ENCODE measurements at places on chromosomes 2 and 18. TPM values are rescaled to one million over a fixed set of nuclear protein-coding genes. Genes with fewer than 3 reads are reported as not detected.
A peak's percentile ranks its signal among the peaks of the same experiment; 100 is the strongest.

Gene SERPINB12
- total RNA-seq: not detected

DNA sequence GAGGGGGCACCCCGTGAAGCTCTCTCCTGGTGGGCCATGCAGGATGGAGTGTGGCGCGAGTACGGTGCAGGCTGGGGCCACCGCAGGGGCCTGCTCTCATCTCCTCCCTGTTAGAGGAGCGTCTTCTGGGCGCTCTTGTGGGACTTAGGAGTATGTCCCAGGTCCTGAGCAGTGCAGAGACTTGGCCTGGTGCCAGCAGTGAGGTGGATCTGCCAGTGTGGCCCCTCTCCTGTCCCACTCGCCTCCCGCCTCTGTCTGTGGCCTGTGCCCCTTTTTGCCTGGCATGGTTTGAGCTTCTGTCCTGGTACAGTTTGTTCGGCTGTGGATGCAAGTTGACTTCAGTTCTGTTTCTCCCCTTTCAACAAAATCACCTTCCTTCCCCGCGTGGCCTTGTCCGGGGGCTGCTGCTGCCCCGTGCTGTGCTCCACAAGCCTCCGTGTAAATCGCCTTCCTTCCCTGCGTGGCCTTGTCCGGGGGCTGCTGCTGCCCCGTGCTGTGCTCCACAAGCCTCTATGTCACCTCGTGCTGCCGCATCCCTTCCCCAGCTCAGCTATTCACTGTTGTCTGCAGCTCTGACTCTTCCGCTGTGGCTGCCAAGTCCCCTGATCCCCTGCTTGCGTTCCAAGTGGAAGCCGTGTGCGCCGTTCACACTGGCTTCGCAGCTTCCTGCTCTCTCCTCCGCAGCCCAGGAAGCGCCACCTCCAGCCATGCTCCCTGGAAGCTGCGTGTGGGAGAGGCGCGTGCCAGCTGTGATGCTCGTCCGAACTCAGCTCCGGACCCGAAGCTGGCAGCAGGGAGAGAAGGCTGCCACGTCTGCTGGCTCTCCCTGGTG is 13.7 kb downstream of the LDLRAD4 start:
- no peaks in the 10 kb centered on the region for H3K27me3 ChIP-seq
- no peaks in the 10 kb centered on the region for H3K36me3 ChIP-seq
- no peak overlapping the region for H3K27ac ChIP-seq
- no peak for DNase-seq
- no peaks in the 10 kb centered on the region for H3K4me1 ChIP-seq

Gene NLRC4
- 0.16 TPM for total RNA-seq

Gene PLGLB1
- total RNA-seq: 4.4 TPM

DNA sequence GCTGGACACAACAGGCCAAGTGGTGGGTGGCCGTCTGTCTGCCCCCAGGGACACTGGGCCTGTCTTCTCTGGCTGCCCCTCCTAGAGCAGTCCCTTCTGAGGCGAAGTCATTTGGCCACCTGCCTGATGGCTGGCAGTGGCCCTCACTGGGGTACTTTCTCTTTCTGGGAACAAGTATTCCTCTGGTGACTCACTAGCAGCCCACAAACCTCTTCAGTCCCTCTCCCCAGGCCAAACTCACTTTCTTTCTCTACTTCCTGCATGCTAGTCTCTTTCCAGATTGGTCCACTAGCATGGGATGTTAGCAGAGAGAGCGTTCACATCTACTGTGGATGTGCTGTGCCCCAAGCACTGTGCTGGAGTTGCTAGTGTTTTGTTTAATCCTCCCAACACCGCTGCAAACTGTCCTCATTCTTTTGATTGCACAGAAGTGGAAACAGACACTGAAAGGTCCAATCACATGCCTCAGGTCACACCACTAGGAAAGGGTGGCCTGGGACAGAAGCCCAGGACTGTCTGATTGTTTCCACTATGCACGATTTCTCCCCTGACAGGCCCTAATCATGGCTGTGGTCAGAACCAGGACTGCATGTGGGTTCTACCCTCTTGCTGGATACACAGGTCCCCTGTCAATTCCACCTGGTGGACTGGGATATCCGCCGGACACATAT is 5.2 kb downstream of the DYSF start:
- H3K27me3 ChIP-seq: peaks cover 16% of the 10 kb centered on the region
- no peak overlapping the region for H3K4me3 ChIP-seq
- H3K4me1 ChIP-seq: peaks cover 11% of the 10 kb centered on the region

GRCh38 chr2:130258356-130258755 is 60.1 kb upstream of the TUBA3E start:
- H3K27me3 ChIP-seq: no peaks in the 10 kb centered on the region
- H3K27ac ChIP-seq: no peak overlapping the region
- DNase-seq: no peak
- no peaks in the 10 kb centered on the region for H3K4me1 ChIP-seq
- no peak overlapping the region for H3K4me3 ChIP-seq

- H3K27ac ChIP-seq: peak overlapping the region; percentile 15
- H3K36me3 ChIP-seq: no peaks in the 10 kb centered on the region
- no peak for DNase-seq
- H3K27me3 ChIP-seq: no peaks in the 10 kb centered on the region
- peak overlapping the region; percentile 27 for H3K4me3 ChIP-seq
Observed at GRCh38 chr18:46917803-46918600, 600 bp downstream of the KATNAL2 start.

GRCh38 chr2:212158081-212158480 is 380.5 kb downstream of the ERBB4 start:
- no peak overlapping the region for H3K4me3 ChIP-seq
- no peak for DNase-seq
- no peaks in the 10 kb centered on the region for H3K36me3 ChIP-seq

Gene DNAJC5G
- total RNA-seq: not detected

GRCh38 chr2:21123473-21124393 is at the start of gene TDRD15:
Gene TDRD15 (plus strand): TSS chr2:21123968. CDS start chr2:21137468, 13,500 bp downstream.
- H3K4me3 ChIP-seq: no peak within 1 kb of the TSS
- no peaks in the 10 kb centered on the region for H3K4me1 ChIP-seq
- no peaks in the 10 kb centered on the region for H3K36me3 ChIP-seq
- no peak for DNase-seq

GRCh38 chr2:26529406-26530239 is 51.7 kb upstream of the OTOF start:
- H3K36me3 ChIP-seq: no peaks in the 10 kb centered on the region
- no peak for DNase-seq
- no peak overlapping the region for H3K27ac ChIP-seq
- H3K27me3 ChIP-seq: no peaks in the 10 kb centered on the region

- no peak for DNase-seq
- peaks cover 9% of the 10 kb centered on the region for H3K4me1 ChIP-seq
- no peak overlapping the region for H3K4me3 ChIP-seq
- H3K27me3 ChIP-seq: no peaks in the 10 kb centered on the region
- no peak overlapping the region for H3K27ac ChIP-seq
Observed at GRCh38 chr18:13067124-13067523, 76.0 kb downstream of the CEP192 start.

Gene CNGA3
- not detected for total RNA-seq

GRCh38 chr18:76435316-76435989 is 59.6 kb downstream of the ZNF516 start:
- no peak for DNase-seq
- H3K27ac ChIP-seq: no peak overlapping the region
- H3K4me1 ChIP-seq: no peaks in the 10 kb centered on the region
- no peaks in the 10 kb centered on the region for H3K27me3 ChIP-seq
- no peak overlapping the region for H3K4me3 ChIP-seq

- H3K4me1 ChIP-seq: no peaks in the 10 kb centered on the region
- H3K36me3 ChIP-seq: no peaks in the 10 kb centered on the region
- DNase-seq: no peak
- no peak overlapping the region for H3K27ac ChIP-seq
- peaks cover 5% of the 10 kb centered on the region for H3K27me3 ChIP-seq
Observed at GRCh38 chr2:152573168-152573567, 144.1 kb downstream of the PRPF40A start.

DNA sequence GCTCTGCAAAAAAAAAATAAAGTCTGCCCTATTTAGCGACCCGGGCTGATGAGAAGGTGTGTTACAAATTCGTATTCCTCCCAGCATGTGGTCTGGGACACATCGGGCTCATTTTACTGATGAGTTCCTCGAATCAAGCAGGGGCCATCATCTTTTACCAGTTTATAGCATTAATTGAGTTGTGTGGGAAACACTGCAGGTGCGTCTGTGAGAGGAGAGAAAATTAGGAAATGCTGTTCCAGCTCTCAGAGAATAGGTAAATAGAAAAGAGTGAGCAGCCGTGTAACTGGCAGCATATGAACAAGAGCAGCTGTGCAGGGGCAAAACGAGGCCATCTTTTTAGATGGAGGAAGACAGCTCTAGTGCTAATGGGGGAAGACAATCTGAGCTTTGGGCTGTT is 216.7 kb downstream of the SETBP1 start:
- H3K4me3 ChIP-seq: no peak overlapping the region
- no peaks in the 10 kb centered on the region for H3K27me3 ChIP-seq
- no peaks in the 10 kb centered on the region for H3K36me3 ChIP-seq
- H3K4me1 ChIP-seq: no peaks in the 10 kb centered on the region
- DNase-seq: no peak
- no peak overlapping the region for H3K27ac ChIP-seq

DNA sequence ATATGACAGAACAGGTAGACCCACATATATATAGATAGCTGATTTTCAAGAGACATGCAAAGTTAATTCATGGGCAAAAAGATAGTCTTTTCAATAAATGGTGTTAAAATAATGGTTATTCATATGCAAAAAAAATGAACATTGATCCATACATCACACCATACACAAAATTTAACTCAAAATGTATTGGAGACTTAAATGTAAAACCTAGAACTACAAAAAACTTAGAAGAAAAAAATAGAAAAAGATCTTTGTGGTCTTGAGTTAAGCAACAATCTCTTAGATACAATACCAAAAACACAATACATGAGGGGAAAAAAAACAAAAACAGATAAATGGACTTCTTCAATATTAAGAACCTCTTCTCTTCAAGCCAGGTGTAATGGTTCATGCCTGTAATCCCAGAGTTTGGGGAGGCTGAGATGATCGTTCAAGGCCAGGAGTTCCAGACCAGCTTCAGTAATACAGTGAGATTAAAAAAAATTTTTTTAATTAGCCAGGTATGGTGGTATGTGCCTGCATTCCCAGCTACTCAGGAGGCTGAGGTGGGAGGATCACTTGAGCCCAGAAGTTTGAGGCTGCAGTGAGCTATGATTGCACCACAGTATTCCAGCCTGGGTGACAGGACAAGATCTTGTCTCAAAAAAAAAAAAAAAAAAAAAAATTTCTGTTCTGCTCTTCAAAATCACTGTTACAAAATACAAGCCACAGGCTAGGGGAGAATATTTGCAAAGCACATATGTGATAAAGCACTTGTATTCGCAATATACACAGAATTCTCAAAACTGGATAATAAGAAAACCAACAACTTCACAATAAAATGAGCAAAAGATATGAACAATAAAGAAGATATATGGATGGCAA is 32.7 kb upstream of the MYCN start:
- H3K36me3 ChIP-seq: no peaks in the 10 kb centered on the region
- H3K4me3 ChIP-seq: no peak overlapping the region
- H3K27me3 ChIP-seq: no peaks in the 10 kb centered on the region
- H3K4me1 ChIP-seq: no peaks in the 10 kb centered on the region
- no peak overlapping the region for H3K27ac ChIP-seq
